ENCODE measurements at places on chromosomes 3 and 15.

GRCh38 chr15:37053166-37053565 is 47.2 kb downstream of the MEIS2 start:
- no peak for DNase-seq

DNA sequence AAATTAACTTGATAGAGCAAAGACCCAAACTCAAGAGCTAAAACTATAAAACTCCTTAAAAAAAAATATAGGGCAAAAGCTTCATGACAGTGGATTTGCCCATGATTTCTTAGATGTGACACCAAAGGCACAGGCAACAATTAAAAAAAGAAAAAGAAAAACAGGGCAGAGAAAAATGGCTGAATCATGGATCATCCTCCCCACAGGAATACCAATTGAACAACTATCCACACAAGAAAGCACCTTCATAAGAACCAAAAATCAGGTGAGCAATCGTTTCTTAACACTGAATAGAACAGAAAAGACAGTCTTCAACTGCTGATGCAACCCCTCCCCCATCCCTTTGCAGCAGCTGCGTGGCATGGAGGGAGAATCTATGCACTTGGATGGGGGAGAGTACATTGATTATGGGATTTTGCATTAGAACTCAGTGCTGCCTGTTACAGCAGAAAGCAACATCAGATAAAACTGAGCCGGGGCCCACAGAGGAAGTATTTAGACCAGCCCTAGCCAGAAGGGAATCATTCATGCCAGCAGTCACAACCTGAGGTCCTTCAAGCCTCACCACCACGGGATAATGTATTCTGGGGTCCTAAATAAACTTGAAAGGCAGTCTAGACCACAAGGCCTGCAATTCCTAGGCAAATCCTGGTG is 15.7 kb downstream of the C3orf33 start:
- no peak for DNase-seq

- no peak for DNase-seq
Observed at GRCh38 chr15:39667382-39668127, 86.7 kb downstream of the THBS1 start.

- DNase-seq = no peak
Observed at GRCh38 chr3:181892848-181893247, 181.1 kb downstream of the SOX2 start.

GRCh38 chr3:49883998-49884397 is 14.3 kb upstream of the CAMKV start:
- DNase-seq = no peak

DNA sequence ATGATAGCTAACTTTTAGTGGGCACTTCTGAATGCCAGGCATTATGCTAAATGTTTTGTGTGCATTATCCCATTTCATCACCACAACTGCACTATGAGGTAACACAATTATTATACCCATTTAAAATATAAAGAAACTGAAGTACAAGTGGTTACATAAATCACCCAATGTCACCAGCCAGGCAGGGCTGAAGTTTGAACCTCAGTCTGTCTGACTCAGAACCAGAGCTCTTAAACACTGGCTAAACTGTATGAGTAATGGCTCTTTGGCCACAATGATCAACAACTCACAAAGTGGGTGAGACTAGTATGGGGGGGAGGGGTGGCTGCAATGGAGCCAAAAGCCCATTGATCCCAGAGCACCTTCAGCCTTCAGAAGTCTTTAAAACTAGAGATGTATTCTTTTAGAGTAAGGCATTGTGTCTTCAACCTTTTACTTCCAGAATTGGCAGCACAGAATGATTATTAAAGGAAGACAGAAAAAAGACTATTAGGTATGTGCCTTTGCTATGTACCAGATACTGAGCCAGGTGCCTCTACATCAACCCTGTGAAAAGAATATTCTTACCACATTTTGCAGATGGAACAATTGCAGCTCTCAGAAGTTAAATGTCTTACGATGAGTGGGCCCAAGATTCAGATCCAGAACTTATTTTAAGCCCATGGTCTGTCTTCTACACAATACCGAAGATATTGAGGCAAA is 166.9 kb downstream of the UACA start:
- DNase-seq = no peak

- DNase-seq = no peak
Observed at GRCh38 chr3:136343873-136344555, 93.9 kb downstream of the PCCB start.

DNA sequence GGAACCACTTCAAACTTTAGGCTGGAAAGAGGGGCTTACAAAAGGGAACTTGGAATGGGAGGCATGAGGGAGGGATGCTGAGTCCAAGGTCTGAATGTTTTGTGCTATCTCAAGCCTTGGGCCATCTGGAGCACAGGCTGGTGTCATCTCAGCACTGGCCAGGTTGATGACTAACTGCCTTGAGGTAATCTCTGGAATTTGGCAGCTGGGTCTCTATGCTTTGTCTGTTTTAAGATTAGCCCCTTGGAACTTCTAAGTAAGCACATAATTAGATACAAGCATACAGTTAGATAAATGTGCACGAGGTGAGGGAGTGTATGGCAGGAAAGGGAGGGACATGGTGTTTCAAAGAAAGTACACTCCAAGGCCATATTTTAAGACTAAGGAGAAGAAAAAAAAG is 252.4 kb upstream of the CCDC54 start:
- no peak for DNase-seq

DNA sequence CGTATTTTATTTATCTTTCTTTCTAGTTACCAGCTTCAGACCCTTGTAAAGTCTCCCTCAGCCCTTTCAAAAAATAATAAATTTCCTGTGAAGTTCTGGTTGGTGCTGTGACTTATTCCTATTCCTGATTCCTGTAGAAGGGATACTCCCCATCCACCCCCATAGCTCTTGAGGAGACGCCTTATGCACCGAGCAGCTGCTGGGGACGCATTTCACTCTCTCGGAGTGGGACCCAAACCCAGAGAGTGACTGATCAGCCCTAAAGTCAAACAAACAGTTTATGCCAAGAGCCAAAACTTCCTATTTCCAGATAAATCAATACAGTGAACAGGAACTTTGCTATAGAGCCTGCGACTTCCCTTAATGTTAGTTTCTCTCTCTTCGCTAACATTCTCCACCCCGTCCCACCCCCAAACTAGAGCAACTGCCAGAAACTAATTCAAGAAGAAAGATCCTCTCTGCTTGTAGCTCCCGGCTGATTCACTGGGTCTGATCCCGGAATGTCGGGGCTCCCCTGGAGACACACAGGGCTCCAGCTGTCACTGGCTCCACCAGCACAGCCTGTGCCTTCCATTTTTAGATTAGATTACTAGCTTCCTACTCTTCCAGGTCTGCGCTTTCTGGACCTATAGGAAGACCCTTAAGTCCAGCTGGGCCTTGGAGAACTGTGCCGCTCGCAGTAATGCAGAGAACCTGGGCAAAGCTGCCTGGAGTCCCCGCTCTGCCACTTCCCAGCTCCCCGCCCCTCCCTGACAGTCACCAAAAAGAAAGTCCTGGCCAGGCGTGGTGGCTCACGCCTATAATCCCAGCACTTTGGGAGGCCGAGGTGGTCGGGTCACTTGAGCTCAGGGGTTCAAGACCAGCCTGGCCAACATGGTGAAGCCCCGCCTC is 45.2 kb downstream of the KLHL25 start:
- DNase-seq = no peak

GRCh38 chr3:128801779-128802380 is 75.9 kb downstream of the RAB7A start:
- no peak for DNase-seq

DNA sequence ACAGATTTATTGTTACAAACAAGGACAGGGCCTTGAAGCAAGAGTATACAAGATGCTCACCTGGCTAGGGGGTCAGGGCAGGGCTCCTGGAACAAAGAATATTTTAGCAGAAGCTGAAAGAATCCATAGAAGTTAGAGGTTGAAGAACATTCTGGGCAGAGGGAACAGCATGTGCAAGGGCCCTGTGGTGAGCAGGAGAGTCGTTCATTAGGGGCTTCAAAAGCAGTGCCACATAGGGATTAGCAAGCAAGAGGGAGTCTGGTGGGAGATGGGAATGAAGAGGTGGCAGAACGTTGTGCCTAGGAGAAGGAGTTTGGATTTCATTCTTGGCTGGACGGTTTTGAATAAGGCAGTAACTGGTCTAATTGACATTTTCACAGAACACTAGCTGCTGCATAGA is 22.9 kb downstream of the DNAJB8 start:
- DNase-seq = no peak

DNA sequence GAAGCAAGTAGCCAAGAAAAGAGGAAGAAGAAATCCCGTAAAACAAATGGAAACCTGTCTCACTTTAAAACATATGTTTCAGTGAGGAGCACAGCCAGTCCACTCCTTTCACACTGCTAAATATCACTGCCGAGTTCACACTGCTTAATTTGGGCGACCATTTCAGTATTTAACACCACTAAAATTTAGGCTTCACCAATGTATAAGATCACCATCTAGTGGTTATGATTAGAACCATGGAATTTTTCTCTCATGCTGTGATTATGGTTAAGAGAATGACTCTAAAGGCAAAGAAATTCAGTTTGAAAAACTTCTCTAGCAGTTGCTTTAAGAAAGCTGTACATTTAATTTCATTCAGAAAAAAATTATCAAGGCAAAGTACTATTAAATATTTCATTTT is 16.6 kb downstream of the SLC4A7 start:
- no peak for DNase-seq

GRCh38 chr3:161337311-161337710 is 34.0 kb downstream of the SPTSSB start:
- no peak for DNase-seq

All from stimulated activated CD4-positive, alpha-beta T cell treated with anti-CD3 and anti-CD28 coated beads, Interleukin-1b, Interleukin-23, amount 100 ng/mL, for 4 hours (primary cell).